ENCODE measurements at places on chromosomes 16 and 17.

DNA sequence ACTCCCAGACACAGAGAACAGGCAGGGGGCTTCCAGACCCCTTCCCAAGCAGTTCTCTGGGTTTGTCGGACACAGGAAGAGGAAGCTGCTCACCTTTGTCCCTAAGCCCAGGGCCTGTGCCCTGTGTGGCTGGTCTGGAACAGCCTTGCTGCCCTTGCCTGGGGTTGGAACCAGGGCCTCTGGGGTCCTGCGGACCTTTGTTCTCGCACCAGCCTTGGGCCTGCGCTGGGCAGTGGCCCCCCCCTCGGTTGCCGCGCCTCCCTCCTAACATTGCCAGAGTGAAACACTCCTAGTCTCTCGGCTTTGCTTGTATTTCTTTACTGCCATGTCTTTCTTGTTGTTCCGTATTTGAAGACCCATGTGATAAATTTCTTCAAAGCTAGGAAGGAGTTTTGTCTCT is 8.5 kb upstream of the IL17C start:
- no peak for DNase-seq

DNA sequence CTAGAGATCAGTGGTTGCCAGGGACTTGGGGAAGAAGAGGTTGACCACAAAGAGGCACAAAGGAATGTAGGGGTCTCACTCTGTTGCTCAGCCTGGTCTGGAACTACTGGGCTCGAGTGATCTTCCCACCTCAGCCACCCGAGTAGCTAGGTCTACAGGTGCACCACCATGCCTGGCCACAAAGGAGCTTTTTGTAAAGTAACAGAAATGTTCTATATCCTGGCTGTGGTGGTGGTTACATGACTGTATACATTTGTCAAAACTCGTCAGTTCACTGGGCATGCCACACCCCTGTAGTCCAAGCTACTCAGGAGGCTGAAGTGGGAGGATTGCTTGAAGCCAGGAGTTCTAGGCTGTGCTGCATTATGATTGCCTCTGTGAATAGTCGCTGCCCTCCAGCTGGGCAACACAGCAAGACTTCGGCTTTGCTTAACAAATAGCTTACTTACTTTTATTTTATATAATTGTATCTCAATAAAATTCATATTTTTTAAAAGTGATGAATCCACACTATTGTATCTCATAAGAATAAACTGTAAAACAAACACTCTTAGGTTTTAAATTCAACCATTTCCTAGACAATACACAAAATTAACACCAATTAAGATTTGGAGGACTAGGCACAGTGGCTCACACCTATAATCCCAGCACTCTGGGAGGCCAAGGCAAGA is 5.0 kb downstream of the SKA2 start:
- DNase-seq = no peak

GRCh38 chr16:67555795-67556212 is 6.5 kb upstream of the CTCF start:
- DNase-seq = peak; percentile 30

DNA sequence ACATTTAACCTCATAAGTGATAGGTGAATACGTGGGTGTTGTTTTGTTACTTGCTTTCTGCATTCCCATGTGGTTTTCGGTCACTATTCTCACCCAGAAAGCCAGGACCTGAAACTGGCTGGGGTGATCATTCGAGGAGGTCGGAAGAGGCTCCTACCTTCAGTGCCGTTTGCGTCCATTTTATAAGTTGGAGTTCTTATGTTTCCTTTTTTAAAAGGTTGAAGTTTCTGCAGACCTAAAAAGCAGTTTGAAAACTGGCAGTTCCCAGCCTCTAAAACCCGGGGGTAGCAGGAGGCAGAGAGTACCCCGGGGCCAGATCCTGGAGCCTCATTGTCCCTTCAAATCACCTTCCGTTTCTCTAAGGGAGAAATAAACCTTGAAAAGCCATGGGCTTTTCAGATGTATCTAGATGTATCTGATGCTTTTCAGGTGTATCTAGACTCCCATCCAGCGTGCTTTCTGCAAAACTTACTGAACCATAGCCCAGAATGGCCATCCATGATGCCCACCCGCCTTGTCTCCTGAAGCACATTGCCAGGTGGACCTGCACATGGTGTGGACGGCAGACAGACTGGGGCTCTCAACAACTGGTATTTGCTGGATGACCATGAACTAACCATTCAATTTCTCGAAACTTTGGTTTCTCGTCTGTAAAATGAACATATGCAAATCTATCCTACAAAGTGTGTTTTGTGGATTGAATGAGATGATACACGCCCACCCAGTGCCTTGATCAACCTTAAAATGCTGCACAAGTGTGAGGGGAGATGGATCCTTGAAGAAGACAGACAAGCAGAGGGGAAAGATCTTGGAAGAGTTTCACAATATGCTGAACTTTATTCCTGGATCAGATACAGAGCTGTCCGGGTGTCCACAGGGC is 1.3 kb downstream of the NLRC5 start:
- DNase-seq = no peak

DNA sequence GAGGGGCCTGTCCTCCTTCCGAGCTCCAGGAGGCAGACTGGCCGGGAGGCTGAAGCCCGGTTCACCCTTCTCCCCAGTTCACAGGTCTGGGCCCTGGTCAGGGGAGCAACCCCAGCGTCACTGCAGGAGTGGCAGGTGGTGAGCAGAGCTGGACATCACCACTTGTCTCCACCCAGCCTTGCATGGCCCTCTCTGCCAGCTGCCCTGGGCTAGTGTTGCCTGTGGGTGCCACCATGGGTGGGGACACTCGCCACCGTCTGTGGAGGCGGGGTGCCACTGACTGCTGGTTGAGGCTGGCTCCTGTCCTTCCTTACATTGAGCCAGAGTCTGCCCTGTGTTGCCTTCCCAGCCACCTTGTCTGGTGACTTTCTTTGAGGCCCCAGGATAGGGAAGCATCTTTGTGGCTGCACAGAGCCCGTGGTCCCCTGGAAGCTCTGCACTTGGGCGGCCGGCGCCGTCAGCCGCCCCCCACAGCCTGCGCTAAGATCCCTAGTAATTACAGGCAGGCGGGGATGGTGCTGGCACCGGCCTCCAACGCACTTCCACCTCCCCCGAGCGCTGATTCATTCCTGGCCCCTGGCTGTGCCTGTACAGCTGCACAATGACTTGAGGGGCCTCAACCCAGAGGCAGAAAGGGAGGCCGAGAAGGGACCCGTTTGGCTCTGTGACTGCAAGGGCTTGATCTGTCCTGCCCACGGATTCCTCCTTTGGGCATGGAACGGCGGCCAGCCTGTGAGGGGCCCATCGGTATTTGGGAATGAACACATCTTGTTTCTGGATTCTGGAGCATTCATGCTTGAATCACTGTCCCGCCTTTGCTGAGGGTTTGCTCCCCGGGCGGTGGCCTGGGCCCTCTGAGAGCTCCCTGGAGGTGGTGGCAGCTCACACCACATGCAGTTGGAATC is 5.2 kb downstream of the BAIAP2 start:
- peak; percentile 66 for DNase-seq

- DNase-seq = peak; percentile 88
Observed at GRCh38 chr17:66191593-66192377, at the start of gene CEP112. CEP112 (minus strand) TSS chr17:66192133.
